ENCODE measurements at places on chromosomes 4 and X.

- no peak for DNase-seq
These were observed at the start of gene CLDN22 for GRCh38 chr4:183320211-183321059. CLDN22 (minus strand) TSS chr4:183320276; CDS start chr4:183320218, 58 bp downstream.

DNA sequence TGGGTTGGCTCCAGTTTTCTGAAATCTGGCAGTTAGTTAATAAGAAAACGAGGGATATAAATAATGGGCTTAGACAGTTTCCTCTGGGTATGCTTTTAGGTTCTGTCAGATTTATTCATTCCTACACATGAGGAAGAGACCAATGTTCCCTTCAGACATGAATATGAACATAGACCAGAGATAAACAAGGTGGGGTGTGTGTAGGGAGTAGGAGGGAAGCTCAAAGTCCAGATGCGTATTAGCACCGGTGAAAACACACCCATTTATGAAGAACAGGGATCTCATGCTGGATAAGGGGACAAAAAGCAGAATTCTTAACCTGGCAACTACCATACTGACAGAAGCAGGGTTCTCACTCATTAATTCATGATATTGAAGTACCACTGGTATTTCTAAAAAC is 223.0 kb downstream of the SOWAHB start:
- DNase-seq: no peak

- DNase-seq: no peak
These were observed 355 bp downstream of the GRID2 start for GRCh38 chr4:92304121-92304520.

GRCh38 chrX:56803850-56804681 is 75.0 kb downstream of the NBDY start:
- DNase-seq: no peak

All from fibroblast of the conjunctiva (primary cell).